Stimulated activated CD8-positive, alpha-beta memory T cell treated with anti-CD3 and anti-CD28 coated beads, Interleukin-7, amount 100 ng/mL, for 48 hours (primary cell): ENCODE measurements at places on chromosomes 11 and 22.
A peak's percentile ranks its signal among the peaks of the same experiment; 100 is the strongest.

DNA sequence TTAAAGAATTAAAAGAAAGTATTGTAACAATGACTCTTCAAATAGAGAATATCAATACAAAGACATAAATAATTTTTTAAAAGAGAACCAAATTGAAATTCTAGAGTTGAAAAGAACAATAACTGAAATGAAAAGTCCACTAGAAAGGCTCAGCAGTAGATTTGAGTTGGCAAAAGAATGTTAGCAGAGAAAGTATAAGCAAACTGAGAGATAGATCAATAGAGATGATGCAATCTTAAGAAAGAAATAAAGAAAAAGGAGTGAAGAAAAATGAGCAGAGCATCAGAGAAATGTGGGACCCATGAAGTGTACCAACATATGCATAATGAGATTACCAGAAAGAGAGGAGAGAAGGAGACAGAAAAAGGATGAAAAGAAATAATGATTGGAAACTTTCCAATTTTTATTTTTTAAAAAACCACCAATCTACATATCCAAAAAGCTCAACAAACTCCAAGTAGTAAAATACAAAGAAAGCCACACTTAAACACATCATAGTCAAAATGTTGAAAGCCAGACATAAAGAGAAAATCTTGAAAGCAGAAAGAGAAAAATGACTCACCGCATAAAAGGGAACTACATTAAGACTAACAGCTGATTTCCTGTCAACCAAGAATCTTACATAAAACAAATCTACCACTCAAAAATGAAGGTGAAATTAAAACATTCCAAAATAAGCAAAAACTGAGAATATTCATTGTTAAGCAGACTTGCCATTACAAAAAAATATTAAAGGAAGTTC lies 20.9 kb downstream of the NCF4 start:
- DNase-seq = no peak

DNA sequence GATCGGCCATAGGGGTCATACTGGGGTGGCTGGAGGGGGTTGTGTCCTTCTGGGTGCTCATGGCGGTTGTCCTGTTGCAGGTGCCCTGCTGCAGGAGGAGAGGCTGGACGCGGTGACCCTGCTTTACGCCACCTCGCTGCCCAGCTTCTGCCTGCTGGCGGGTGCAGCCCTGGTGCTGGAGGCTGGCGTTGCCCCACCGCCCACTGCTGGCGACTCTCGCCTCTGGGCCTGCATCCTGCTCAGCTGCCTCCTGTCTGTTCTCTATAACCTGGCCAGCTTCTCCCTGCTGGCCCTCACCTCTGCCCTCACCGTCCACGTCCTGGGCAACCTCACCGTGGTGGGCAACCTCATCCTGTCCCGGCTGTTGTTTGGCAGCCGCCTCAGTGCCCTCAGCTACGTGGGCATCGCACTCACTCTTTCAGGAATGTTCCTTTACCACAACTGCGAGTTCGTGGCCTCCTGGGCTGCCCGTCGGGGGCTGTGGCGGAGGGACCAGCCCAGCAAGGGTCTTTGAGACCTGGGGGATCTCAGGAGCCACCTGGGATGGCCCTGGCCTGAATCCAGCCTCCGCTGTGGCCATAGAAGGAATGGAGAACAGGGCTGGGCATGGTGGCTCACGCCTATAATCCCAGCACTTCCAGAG lies 11.1 kb downstream of the SLC35E4 start:
- DNase-seq = no peak

DNA sequence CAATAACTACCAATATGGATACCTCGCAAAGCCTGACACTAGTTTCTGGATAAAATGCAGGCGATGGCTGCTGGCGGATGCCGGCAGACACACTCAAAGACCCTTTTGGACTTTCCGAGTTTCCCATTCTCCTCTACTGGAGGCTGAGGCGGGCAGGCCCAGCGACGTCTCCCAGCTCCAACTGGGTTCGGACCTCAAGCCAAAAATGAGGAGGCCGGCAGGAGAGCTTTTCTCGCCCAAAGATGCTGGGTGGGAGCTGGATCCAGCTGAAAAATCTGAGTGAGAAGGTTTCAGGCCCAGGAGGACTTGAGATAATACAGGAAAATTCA lies 428 bp upstream of the FEZ1 start:
- no peak for DNase-seq

GRCh38 chr22:41226723-41227655 lies 13.7 kb downstream of the CHADL start:
- DNase-seq = no peak

GRCh38 chr22:44158816-44159215 lies 21.9 kb upstream of the PARVG start:
- no peak for DNase-seq

GRCh38 chr11:22795914-22796313 lies 33.7 kb downstream of the SVIP start:
- DNase-seq = no peak

GRCh38 chr22:39184586-39185577 lies 32.4 kb upstream of the CBX7 start:
- no peak for DNase-seq

GRCh38 chr11:95147364-95147905 lies 57.8 kb downstream of the ENDOD1 start:
- DNase-seq = no peak

- no peak for DNase-seq
Measured at GRCh38 chr11:24900960-24901549, 404.2 kb downstream of the LUZP2 start.

DNA sequence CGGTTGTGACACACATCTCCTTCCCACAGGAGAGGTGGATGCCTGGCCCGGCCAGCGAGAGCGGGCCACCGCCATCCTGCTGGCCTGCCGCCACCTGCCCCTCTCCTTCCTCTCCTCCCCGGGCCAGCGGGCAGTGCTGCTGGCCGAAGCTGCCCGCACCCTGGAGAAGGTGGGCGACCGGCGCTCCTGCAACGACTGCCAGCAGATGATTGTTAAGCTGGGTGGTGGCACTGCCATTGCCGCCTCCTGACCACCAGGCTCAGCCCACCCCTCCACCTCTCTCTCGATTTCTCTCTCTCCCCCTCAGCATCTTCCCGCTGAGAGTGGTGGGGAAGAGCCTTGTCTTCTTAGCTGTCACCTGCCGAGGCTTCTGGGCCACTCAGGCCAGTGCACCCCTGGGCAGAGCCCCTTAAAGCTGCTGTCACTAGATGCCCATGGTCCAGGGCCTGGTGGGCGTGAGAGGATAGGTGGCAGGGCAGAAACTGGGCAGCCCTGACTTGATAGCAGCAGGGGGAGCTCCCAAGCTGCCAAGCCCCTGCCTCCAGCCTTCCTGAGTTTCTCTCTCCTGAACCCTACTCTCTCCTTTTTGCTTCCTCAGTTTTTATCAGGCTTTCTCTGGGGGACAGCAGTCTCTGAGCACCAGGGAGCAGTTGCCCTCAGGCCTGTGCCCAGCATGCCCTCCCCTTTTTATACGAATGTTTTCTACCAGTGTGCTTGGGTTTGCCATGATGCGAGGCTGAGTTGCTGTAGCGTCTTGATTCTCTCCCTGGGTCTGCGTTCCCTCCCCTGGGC lies 9.3 kb downstream of the SHISA8 start:
- DNase-seq = no peak

DNA sequence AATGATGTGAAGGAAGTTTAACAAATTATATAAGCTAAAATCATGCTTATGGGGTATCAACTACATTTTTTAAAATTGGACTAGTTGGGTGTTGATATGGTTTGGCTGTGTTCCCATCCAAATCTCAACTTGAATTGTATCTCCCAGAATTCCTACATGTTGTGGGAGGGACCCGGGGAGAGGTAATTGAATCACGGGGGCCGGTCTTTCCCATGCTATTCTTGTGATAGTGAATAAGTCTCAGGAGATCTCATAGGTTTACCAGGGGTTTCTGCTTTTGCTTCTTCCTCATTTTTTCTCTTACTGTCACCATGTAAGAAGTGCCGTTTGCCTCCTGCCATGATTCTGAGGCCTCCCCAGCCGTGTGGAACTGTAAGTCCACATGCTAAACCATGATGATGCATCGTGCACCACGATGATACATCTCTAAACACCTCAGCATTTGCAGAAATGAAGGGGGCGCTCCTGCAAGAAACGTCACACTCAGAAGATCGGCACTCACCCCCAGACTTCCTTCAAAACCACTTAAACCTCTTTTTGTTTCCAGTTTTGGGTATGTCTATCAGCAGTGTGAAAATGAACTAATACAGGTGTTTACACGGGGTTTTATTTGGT lies 340.0 kb downstream of the SHANK2 start:
- DNase-seq = peak; percentile 32

GRCh38 chr11:133399294-133399693 lies 133.0 kb downstream of the OPCML start:
- DNase-seq = no peak

- no peak for DNase-seq
Measured at GRCh38 chr11:92423115-92424034, 198.8 kb downstream of the FAT3 start.

DNA sequence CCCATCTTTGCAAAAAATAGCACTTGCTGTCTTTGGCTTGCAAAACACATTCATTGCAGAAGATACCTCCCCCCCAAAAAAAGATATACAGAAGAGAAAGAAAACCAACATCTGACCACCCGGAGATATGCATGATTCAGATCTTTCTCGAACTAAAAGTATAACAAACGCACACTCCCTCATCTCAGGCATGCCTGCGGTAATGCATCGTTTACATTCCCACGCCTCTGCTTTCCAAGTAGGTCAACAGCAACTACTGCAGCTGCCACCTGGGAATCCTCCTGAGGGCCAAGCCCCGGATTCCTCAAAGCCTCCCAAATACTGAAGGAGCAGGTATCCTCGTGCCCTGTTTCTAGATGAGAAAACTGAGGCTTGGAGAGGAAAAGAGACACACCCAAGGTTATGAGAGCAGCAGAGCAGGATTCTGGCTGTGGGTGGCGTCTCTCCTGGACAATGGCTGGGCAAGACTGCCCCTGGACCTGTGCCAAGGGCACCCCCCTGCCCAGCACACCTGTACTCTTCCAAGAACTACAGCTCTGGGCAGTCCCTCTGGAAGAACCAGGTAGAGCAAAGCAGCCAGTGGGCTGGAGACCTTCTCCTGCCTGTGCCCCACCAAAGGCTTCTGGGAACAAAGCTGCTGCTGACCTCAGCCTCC lies 38.1 kb downstream of the NUP50 start:
- no peak for DNase-seq

- DNase-seq = no peak
Measured at GRCh38 chr11:68341557-68342458, 29.4 kb downstream of the LRP5 start.

GRCh38 chr11:72432347-72433287 lies 1.7 kb downstream of the CLPB start:
- DNase-seq = no peak

DNA sequence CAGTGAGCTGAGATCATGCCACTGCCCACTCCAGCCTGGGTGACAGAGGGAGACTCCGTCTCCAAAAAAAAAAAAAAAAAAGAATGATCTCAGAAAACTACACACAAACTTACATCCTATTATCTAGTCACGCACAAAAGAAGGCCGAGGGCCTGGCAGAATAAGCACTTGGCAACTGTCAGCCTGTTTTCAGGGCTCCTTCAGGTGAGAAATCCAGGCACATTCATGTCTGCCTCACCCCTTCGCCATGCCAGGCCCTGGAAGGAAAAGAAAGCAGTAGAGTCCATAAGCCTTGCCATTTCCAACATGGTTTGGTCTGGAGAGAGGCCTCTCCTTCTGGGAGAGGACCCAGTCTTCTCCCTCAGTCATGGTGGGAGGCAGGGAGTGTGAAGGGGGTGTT lies 30.9 kb downstream of the C11orf58 start:
- no peak for DNase-seq

DNA sequence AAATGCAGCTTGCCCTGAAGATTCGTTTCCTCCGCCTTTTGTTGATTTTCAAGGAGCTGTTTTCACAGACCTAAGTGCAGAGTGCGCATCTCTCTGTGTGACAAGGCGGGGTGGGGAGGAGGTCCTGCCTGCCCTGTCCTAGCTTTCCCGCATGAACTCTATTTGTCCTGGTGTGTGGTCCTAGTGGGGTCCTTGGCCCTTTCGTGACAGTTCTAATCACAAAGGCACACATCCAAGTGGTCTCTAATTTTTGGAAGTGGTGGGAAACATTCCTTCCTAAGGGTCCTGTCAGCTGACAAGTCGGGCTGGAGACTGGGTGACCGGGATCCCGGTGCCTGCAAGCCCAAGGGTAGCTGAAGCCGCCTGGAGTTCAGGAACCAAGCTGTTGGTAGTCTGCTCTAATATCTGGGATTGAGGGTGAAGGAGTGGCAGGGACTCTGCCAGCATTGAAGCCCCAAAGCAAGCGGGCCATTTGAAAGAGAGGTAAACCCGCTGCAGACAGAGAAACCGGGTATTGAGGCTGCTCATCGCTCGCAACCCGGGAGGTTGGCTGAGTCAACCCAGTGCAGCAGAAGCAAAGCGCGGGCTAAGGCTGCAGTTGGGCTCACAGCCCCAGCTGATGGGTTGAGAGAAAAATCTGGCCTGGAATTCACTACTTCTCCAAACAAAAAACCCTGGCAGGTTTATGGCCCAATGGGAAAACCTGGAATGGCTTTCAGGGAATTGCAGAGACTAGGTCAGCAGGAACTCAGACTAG lies 28.1 kb upstream of the FBXO3 start:
- no peak for DNase-seq

DNA sequence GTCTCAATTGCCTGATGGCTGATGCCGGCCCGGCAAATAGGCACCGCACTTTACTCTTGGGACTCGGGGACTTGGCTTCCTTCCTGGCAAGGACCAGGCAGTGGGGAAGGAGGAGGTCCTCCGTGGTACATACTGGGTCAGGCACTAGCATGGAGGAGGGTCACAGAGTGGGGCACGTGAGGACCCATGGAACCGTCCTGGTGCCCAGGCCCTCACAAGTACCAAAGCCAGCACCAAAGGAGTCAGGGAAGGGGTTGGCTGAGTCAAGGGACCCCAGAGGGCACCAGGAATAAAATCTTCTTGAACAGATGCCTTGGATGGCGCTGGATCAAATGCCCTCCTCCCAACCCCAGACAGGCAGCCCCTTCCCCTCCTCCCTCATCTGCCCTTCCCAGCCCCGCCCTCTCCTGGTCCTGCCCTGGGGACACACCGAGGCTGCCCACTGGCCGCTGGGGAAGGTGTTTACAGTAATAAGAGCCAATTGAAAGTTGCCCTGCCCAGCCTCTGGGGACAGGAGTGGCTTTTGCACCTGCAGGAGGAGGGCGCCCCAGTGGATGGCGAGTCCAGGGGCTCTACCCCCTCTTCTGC lies 5.6 kb upstream of the CARNS1 start:
- DNase-seq = no peak
